ENCODE measurements at places on chromosomes 7 and 10.

- DNase-seq: no peak
Measured at GRCh38 chr10:60729106-60729505, 49.2 kb upstream of the CDK1 start.

DNA sequence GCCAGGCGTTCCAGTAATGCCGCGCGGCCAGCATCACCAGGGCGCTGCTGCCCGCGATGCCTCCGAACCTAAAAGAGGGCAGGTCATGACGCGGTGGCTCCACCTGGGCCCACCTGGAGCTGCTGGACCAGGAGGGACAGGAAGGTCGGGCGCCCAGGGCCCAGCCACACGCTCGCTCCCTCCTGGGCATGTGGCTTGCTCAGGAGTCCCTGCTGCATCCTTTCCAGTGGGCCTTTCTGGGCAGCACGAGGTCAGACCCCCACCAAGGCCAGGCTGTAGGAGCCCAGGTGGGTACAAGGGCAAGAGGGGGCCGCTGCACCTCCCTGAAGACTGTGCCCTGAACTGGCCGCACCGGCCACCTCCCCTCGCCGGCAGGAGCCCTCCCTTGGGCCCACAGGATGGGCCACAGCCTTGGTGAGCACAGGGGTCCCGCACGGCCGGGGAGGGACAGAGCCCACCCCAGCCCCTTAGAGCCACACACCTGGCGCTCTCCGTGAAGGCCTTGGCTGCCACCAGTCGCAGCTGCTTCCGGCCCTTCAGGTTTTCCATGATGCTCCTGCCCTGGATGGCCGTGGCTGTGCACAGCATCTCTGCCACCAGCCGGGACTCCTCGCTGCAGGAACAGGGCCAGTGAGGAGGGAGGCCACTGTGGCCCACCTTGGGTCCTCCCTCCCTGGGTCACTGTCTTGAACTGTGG, 43.2 kb downstream of the CFAP46 start:
- DNase-seq: no peak

DNA sequence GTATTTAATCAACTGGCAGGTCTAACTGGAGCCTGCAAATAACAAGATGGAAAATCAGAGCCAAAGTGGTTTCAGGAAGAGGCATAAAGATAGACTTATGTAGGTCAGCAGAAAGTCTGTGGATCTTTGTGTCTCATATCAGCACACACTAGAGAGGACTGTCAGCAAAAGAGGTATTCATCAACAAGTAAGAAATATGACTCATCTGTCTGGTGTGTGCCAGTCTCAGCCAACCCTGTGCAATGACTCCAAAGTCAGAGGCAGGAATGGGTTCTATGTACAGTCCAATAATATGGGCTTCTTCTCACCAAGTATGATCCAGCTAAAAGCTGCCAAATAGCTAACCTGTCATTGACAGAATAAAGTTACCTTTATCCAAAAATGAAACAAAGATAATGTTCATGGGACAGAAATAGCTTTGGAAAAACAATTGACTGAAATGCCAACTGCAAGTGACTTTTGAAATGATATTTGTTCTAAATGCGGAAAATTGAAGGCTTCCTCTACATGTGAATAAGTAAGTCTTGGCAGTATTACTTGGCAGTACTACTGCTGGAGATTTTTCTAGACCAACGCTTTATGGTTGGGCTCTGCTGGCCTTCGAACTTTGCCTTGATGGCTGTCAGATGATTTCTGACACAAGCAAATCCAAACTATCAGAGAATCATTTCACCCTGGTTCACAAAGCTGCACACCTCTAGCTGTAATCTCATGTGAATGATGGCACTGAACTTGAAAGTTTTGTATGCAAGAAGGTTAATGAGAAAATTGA, 272.3 kb upstream of the SEMA3C start:
- no peak for DNase-seq

DNA sequence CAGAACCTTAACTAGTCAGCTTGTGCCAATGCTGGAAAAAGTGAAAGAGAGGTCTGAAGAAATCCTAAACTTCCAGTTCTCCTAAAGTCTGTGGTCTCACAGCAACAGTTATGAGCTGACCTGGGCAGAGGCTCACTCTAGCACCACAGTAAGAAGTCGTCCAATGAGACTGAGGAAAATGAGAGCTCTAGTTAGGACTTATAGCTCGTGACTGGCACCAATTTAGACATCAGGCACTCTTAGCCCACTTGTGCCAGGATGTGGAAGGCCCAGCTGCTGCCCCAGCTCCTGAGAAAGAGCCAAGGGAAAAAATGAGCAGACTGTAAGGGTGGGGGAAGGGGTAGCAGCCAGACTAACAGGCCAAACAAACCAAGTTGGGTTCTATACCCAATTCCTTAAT, 7.6 kb downstream of the MMS19 start:
- DNase-seq: no peak

DNA sequence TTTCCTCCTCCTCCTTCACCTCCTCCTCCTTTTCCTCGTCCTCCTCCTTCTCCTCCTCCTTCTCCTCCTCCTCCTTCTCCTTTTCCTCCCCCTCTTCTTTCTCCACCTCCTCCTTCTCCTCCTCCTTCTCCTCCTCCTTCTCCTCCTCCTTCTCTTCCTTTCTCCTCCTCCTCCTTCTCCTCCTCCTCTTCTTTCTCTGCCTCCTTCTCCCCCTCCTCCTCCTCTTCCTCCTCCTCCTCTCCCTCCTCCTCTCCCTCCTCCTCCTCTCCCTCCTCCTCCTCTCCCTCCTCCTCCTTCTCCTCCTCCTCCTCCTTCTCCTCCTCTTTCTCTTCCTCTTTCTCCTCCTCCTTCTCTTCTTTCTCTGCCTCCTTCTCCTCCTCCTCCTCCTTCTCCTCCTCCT, 13.6 kb downstream of the PLXNA4 start:
- no peak for DNase-seq

DNA sequence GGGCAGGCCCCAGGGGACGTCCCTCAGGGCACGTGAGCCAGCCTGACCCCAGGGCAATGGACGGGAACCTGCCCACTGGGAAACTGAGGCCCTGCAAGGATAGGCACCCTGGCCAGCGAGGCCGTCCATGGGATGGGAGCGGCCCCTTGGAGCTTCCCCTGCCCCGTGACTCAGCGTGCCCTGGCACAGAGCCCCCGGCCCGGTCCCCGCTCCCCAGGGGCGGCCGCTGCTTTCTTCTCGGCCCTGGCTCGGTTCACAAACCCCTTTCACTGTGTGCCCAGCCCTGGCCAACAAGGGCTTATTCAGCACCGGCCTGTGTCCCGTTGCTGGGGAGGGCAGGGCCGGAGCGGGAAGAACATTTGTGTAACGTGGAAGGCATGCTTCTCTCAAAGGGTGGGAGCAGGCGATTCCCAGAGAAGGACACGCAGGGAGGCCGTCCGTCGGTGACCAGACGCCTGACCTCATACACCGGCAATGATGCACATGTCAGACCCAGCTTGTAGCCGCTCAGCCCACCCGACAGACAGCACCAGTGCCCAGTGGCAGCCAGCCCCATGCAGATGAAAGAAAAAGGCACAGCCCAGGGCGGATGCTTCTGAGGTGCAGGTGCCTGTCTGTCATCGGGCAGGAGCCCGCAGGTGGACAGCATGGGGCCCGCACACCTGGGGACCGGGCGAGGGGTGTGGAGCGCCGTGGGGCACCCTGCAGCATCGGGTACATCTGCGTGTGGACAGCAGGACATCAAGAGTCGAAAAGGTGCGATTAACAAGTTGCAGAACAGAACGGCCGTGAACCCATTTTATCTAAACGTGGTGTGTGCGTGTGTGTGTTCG, 94.5 kb downstream of the PDGFA start:
- no peak for DNase-seq

- no peak for DNase-seq
Measured at GRCh38 chr7:104486931-104487330, 158.5 kb downstream of the LHFPL3 start.

DNA sequence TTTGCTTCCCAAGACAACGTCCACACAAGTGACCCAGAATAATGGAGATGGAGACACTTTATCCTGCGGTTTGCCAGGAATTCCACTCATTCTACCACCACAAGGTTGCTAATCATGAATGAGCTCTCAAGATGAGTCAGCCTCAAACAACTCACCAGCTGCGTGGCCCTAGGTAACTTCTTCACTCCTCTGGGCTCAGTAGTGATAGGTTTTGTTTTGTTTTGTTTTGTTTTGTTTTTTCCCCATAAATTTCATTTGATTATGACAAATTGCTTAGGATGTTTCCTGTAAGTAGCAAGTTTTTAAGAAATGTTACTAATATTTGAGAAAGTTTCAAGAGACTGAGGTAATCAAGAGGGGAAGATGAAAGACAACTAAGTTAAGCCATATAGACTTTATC, 286.8 kb downstream of the PARD3 start:
- DNase-seq: no peak

DNA sequence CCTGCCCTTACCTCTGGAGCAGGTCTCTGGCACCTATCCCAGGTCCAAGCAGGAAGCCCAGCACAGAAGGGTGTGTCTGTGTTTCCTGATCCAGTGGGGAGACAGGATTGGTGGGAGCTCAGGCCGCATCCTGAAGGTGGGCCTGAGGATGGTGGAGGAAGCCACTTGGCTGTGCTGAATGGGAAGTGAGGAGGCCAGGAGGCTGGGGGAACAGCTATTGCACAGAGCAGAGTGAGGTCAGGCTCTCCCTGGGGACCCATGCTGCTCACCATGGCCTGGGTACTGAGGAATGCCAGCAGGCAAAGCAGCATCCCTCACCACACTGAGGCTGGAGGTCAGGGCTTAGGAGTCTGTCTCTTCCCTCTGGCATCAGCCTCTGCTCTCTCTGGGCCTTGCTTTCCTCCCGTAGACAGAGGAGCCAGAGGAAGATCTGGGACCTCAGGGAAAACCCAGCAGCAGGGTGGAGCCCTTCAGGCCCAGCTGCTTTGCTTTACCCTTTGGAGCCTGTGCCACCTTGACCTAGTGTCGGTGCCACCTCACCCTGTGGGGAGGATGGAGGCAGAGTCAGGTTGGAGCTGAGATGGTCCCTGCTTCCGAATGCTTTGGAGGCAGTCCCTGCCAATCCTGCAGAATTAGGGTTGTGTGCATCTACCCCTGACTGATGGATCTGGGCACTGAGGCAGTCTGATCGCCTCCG, 39.0 kb downstream of the CDH23 start:
- no peak for DNase-seq

GRCh38 chr10:103949728-103950127, 17.2 kb upstream of the SLK start:
- DNase-seq: no peak

- no peak for DNase-seq
Measured at GRCh38 chr7:21782996-21783395, 162.7 kb downstream of the CDCA7L start.

- DNase-seq: no peak
Measured at GRCh38 chr7:144517749-144518148, 114.3 kb upstream of the NOBOX start.

DNA sequence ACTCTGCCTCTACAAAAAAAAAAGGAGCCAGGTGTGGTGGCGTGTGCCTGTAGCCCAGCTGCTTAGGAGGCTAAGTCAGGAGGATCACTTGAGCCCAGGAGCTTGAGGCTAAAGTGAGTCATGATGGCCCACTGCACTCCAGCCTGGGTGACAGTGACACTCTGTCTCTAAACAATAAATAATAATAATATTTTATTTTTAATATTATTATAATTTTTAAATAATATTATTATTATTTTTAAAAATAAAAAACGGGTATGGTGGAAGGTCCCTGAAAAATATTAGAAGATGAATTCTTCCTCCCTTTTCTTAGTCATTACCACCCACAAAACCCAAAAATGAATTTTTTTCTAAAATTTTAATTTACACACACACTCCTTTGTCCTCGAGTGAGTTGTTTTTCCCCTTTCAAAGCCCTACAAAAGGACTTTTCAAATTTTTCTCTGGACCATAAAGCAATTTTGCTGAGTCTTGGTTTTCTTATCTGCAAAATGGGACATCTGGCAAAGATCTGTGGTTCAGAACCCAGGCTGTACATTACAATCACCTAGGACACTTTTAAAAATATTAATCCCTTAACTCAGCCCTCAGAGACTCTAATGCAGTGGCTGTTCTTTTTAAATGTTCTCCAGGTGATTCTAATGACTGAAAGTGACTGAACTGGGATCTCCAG, 174.0 kb upstream of the NEBL start:
- no peak for DNase-seq

GRCh38 chr7:21718391-21718790, 175.6 kb downstream of the DNAH11 start:
- DNase-seq: no peak

DNA sequence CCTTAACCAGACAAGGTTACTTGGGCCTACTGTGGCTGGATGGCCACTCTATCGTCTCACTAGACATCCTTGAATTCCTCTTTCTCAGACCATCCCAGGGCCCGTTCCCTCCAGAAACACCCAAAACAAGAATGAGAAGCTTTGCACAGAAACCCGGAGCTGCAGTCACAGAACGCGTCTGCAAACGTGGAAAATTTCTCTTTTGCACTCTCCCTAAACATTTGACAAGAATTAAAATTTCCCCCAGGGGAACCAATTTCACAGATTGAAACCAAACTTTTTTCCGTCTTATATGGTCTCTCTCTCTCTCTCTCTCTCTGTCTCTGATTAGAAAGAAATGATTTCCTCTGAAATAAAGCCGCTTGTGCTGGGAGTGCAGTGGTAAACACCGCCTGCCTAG, 120.7 kb downstream of the MKX start:
- DNase-seq: no peak

DNA sequence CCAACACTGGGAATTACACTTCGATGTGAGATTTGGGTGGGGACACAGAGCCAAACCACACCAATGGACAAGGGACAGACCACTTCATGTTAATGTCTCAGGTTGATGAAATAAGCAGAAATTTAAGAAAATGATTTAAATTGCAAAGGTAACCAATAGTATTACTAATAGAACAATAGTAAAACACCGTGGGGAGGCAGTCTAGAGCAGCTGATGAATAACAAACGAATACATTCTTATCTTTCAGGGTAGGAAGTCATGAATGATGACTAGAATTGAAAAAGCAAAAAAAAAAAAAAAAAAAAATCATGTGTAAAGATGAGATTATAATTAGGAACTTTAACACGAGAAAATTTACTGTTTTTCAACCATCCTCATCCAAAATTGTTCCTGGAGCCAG, 171.9 kb upstream of the TEX47 start:
- DNase-seq: no peak

DNA sequence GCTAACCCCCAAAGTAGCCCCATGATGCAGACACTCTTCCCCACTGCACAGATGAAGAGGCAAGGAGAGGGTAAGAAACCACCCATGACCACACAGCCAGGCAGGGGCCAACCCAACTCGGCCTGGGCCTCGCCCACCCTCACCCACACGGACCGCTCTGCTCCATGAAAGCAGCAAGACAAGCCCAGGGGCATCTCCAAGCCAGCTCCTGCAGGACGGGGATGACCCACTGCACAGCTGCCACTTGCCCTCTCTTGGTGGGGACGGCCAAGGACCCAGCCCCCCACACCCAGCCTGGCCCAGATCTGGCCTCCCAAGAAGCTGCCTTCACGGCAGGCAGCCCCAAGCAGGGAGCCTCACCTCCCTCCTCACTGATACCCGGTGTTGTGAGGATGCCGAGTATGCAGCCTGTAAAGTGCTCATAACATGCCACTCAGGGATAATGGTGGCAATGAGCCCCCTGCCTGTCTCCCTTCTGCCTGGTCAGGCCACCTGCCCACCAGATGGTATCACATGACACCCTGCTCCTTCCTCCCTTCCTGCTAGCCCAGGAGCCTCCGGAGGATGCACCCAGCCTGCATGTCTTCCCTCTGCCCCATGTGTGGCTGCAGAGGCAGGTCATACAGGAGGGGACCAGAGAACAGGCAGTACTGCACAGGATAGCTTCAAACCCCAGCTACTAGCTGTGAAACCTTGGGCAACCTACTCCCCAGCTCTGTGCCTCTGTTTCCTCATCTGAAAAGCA, 23.3 kb downstream of the OGDHL start:
- DNase-seq: no peak

- no peak for DNase-seq
Measured at GRCh38 chr10:88118729-88119128, 255.3 kb downstream of the PTEN start.

GRCh38 chr10:43120116-43120928, 17.9 kb upstream of the CSGALNACT2 start:
- DNase-seq: no peak
